HFFc6 (cell line): ENCODE measurements at places on chromosomes 1 and 21. TPM values are rescaled to one million over a fixed set of nuclear protein-coding genes. Genes with fewer than 3 reads are reported as not detected.

DNA sequence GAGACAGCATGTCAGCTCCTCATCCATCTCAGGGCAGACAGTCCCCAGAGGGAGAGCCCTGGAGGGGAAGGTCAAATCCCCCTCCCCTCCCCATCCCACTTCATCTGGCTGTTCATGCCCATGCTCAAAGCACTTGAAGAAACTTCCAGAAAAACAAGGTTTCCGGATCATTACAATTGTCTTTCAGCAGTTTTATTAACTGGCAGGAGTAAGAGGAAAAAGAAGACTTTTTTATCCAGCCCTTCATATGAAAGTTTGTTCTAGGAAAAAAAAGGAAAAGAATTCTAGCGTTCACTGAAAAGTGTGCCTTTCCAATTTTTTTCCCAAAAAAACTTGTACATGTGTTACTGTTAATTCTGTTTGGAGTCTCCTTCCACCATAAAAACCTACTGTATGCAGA, 145.7 kb upstream of the TIAM1 start:
- DNase-seq: no peak

GRCh38 chr1:36656271-36656670, 173.6 kb upstream of the CSF3R start:
- DNase-seq: no peak

DNA sequence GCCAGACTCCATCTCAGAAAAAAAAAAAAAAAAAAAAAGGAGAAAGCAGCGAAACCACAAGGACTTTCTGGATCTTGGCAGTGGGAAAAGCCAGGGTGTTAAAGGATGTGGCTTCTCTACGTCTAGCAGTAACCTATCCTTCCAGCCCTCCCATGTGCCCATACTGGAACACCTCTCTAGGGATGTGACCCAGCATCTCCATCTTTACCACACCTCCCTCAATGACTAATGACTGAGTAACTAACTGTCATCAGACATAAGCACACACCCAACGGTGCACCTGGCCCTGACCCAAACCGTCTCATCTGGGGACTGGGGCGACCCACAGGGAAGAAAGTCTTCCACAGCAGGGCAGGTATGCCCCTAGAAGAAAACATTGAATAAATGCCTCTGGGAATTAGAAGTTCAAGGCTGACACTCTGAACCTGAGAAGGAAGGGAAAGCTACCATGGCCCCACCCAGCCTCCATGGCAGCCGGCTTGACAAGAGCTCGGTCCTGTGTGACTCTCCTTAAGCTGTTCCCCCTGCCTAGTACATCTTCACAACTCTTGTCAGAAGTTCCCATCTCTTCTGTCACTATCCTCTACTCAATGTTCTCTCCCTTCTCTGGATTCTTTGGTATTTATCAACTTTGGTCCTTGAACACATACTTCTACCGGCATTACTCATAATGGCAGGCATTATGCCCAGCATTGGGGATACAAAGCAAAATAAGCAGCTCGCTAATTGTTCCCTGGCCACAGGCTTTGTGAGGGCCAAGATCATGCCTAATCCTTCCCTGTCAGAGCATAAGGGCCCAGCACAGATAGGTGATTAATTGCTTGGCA, 14.8 kb upstream of the PAQR6 start:
- DNase-seq: peak; percentile 89

DNA sequence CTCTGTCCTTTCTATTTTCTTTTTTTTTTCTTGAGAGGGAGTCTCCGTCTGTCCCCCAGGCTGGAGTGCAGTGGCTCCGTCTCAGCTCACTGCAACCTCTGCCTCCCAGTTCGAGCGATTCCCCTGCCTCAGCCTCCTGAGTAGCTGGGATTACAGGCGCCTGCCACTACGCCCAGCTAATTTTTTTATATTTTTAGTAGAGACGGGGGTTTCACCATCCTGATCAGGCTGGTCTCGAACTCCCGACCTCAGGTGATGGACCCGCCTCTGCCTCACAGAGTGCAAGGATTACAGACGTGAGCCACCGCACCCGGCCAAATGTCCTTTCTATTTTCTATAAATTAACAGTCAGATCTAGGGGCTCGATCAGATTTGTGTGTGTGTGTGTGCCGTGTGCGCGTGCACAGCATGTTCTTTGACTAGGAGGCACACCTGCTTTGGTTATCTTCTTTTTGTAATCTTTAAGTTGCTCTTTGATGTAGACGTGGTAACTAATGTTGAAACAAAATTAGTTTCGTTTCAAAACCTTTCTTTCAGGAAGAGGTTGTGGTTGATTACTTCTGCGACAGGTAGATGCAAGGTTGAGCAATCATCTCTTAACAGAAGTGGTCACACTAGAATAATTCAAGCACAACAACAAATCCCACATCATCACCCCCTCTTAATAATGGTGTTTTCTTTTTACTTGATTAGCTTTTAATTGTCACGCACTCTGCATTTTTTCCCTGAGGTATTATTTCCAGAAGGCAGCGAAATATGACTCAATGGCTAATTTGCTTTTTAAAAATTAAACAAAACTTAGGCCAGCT, 779 bp upstream of the DEGS1 start:
- DNase-seq: no peak

DNA sequence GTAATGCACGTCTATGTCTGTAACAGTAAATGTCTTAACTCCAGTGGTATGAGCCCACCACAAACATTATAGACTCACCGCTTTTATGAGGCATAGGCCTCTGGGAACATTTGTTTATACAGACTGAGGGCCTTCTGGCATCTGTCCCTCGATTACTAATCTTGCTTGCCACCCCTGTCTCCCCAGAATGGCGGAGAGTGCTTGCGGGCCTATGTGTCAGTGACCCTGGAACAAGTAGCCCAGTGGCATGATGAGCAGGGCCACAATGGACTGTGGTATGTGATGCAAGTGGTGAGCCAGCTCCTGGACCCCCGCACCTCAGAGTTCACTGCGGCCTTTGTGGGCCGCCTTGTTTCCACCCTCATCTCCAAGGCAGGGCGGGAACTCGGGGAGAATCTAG, 18.3 kb upstream of the SHISA4 start:
- DNase-seq: peak; percentile 64

DNA sequence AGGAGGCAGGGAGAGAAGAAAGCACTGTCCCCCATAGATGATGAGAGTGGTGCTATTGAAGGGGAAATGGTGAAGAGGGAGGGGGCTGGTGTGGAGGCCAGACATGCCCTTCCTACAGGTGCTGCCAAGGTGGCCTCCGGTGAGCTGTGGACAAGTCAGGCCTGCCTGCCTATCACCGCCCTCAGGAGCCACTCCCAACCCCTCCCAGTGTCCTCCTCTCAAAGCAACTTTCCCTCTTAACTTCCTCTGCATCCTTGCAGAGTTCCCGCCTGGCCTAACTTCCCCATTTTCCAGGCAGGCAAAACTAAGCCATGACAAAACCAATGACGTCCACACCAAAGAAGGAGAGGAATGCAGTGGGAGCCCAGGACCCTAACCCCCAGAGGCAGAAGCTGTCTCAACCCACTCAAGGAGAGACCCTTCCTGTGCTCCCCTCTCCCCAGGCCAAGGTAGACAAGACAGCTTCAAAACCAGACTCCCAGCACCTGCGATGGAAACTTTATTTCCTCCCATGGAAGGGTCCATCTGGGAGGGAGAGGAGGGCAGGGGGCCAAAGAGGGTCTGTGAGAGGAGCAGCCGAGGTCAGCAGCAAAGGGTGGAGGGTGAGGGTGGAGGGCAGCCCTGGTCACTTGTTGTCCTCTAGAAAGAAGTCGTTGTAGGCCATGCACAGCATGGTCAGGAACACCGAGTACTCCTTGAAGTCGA, 1.0 kb upstream of the S100A6 start:
- no peak for DNase-seq

DNA sequence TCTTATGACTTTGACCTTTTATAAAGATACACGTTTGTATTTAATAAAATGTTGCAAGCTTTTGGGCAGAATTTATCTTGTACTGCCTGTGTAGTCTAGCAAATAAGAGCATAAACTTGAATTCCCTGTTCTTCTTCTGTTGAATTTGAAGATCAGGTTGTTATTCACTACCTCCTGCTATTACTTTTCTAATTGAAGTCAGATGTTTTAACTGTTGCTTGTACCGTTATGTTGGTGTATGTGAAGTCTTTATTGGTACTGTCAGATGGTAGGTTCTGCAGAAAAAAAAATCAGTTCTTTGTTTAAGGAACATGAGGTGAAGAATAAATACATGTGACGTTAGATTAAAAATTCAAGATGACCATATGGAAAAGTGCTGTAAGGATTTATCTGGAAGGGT, 69.1 kb downstream of the DYRK1A start:
- DNase-seq: no peak

The KIF21B gene
- total RNA-seq: not detected in 2 replicates

- DNase-seq: no peak
Observed at GRCh38 chr1:101431956-101432510, 195.2 kb downstream of the S1PR1 start.

The OR2T11 gene
- total RNA-seq: not detected in 3 replicates

GRCh38 chr21:39006571-39007311, 176.5 kb downstream of the PSMG1 start:
- no peak for DNase-seq

The DNTTIP2 gene
- 51.8 to 61.2 TPM (median 53.6 TPM) in 3 replicates for total RNA-seq

DNA sequence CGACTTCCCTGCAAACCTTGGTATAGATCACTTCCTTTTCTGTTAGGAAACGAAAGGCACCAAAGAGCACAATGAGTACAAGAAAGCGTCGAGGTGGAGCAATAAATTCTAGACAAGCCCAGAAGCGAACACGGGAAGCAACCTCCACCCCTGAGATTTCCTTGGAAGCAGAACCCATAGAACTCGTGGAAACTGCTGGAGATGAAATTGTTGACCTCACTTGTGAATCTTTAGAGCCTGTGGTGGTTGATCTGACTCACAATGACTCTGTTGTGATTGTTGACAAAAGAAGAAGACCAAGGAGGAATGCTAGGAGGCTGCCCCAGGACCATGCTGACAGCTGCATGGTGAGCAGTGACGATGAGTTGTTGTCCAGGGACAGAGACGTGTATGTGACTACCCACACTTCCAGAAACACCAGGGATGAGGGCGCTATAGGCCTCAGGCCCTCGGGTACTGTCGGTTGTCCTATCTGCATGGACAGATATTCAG, 18.5 kb downstream of the FAM89A start:
- peak; percentile 16 for DNase-seq

- no peak for DNase-seq
Observed at GRCh38 chr21:42127164-42128150, 56.3 kb downstream of the UMODL1 start.

DNA sequence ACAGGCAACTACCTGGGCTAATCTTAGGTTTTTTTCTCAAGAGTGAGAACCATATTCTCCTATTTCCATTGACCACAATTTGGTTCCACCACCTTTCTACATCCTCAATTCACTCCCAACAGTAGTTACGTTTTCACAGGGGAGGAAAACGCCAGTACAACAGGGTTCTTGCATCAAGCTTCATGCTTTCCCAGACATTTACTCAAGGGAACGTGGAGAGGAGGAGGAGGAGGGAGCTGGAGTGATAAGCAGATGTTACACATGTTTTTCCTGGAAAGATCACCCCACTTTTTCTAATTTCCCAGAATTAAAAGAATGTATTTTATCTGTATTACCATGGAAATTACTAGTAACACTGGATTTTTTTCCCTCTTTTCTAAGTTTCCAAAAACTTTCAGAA, 58.3 kb downstream of the RGS5 start:
- DNase-seq: no peak
